Activated CD4-positive, CD25-positive, alpha-beta regulatory T cell (primary cell): ENCODE measurements at places on chromosomes 5 and 9.
A peak's percentile ranks its signal among the peaks of the same experiment; 100 is the strongest.

GRCh38 chr5:96563816-96564215, 98.4 kb upstream of the CAST start:
- no peak for DNase-seq

DNA sequence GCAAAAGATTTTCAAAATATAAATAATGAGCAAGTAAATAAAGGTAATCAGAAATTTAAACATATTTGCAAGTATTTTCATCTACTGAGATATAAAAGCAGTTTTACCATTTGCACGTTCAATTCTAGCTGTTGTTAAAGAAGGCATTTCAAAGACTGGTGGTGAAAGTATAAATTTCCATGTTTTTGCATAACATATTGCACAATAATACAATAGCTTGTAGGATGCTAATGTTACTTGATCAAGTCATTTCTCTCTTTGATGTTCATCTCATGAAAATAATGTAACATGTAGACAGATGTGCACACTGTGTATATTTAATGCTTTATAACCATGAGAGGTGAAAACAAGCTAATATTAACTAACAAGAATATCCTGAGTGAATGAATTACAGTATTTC, 651.9 kb downstream of the CDH9 start:
- DNase-seq, result no peak

GRCh38 chr5:66406761-66407336, 189.3 kb upstream of the MAST4 start:
- no peak for DNase-seq

DNA sequence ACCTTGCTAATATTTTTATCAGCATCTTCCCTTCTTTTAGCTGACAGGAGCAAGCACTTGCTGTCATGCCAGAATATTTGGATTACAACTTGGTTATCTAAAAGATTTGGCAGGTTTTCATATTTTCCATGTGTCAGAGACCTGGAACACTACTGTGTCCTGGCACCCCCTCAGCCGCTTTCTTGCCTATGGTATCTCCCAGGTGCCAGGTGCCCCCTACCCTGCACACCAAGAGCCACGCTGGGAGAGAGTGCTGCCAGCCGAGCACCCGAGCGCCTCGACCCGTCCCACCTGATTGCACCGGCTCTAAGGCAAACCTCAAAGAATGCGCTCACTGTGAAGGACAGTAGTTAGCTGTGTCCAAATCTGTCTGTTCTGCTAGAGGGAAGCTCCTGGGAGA, 84.8 kb downstream of the GTF3C4 start:
- no peak for DNase-seq

GRCh38 chr9:100505564-100506159, 32.7 kb downstream of the TMEFF1 start:
- DNase-seq, result peak; percentile 43

DNA sequence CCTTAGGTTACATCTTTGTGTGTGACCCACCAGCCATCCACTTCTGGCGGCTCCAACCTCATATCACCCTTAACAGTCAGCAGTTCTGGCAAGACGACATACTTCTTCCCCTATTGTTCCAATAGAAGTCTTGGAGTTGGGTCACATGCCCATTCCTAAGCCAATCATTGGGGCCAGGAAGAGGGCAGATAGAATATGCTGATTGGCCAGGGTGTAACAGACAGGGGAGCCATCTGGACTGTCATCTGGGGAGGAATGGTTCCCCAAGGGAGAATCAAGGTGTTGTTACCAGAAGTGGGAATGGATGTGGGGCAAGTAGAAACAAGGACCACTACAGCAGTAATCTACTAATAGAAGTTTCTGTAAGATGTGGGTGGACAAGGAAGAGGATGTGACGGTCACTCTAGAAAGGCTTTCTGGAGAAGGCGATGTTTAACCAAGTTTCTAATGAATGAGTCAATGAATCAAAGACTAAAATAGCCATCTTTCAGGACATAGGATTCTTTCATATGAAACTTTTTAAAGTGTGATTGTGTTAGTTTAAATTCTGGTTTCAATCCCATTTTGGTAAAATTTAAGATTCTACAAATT, 200.4 kb downstream of the ARHGAP26 start:
- no peak for DNase-seq

GRCh38 chr9:115596021-115596745, 478.2 kb upstream of the TNC start:
- DNase-seq, result no peak

- DNase-seq, result no peak
These were observed 52.2 kb upstream of the MAP3K1 start for GRCh38 chr5:56763182-56763581.

DNA sequence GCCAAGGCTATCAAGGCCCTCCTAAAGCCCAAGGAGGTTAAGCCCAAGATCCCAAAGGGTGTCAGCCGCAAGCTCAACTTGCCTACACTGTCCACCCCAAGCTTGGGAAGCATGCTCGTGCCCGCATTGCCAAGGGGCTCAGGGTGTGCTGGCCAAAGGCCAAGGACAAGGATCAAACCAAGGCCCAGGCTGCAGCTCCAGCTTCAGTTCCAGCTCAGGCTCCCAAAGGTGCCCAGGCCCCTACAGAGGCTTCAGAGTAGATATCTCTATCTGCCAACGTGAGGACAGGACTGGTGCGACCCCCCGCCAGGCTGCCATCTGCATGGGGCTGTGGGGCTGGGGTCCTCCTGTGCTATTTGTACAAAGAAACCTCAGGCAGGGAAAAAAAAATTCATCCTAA, 3.3 kb downstream of the HOMER1 start:
- DNase-seq, result no peak

DNA sequence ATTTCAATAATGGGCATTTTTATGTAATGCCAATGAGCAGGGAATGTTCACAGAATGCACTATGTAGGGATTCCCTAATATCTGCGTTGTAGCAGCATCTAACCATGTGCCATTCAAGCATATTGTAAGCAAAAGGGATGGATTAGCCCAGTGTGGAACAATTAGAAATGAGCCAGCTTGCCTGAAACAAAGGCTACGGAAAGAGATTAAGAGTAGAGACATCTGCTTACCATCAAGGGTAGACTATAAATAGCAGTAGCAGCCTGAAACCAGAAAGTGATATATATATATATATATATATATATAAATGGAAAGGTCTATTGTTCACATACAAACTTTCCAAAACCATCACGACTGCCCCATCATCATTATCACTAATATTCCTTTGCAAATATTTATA, 31.9 kb upstream of the CEP120 start:
- no peak for DNase-seq

- no peak for DNase-seq
These were observed 23.0 kb upstream of the ADAMTS2 start for GRCh38 chr5:179368126-179368805.

- DNase-seq, result no peak
These were observed 137.8 kb downstream of the PAX5 start for GRCh38 chr9:36896296-36896695.

DNA sequence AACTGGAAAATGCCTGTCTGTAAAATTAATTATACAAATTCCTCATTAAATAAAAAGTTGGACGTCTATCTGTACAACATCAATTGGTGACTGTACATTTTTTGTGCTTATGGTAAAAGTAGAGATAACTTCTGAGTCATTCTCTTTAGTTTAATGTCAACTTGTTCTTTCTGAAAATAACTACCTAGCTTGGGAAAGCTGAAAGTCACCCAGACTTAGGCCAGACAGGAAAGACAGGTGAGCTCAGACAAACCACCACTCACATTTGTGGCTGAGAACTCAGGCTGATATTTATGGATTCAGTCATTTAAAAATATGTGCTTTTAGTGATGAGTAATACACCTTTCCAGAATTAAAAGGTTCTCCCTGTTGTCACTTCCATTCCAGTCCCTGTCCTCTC, 31.9 kb upstream of the ENTREP1 start:
- DNase-seq, result no peak

GRCh38 chr5:174425964-174426290, 298.5 kb upstream of the MSX2 start:
- DNase-seq, result no peak

GRCh38 chr5:13731121-13731628, 213.3 kb downstream of the DNAH5 start:
- no peak for DNase-seq

- DNase-seq, result no peak
These were observed 182.5 kb downstream of the PSAT1 start for GRCh38 chr9:78479441-78479840.

GRCh38 chr5:10235350-10235749, 14.3 kb downstream of the ATPSCKMT start:
- no peak for DNase-seq

DNA sequence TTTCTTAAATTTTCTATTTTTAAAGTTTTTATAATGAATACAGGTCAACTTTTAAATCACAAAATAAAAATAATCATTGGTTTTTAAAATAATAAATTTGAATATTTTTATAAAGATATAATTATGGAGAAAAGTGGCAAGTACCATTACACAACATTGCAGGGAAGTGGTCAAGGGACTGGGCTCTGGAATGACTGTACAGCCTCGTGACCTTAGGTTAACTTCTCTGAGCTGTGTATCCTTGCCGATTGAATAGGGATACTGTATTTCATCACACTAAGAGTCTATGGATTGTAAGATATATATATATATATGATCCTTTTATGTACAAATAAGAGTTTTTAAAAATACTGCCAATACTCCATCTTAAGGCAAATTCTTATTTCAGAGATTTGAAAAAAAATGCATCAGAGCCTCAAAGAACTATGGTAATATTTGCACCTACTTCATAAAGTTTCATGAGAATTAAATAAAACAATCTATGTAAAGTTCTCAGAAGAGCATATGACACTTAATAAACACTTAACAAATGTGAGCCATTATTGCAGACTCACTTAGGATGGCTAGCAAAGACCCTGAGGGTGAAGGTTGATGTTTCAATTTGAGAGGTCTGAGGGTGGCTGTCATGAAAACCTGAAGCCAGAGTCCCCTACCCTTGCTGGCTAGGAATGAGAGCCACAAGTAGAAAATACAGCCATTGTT, 136.5 kb downstream of the CCDC192 start:
- DNase-seq, result no peak

- DNase-seq, result no peak
These were observed 110.3 kb downstream of the ARRDC3 start for GRCh38 chr5:91272858-91273257.

DNA sequence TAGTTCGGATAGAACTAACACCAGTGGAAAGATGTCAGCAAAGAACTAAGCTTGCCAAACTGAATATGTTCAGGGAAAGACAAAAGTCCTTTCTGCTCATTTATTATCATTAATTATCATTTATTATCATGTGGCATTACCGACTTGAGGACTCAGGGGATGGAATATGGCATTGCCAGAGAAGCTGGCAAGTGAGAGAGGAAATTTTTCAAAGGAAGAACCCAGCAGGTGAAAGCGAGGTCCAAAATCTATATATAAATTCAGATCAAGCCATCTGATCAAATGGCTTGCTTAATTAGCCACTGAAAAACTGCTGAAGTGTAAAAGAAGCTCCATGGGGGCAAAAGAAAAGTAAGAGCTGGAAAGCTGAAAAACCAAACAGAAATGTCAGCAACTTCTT, 1049.6 kb upstream of the SEMA6A start:
- no peak for DNase-seq

DNA sequence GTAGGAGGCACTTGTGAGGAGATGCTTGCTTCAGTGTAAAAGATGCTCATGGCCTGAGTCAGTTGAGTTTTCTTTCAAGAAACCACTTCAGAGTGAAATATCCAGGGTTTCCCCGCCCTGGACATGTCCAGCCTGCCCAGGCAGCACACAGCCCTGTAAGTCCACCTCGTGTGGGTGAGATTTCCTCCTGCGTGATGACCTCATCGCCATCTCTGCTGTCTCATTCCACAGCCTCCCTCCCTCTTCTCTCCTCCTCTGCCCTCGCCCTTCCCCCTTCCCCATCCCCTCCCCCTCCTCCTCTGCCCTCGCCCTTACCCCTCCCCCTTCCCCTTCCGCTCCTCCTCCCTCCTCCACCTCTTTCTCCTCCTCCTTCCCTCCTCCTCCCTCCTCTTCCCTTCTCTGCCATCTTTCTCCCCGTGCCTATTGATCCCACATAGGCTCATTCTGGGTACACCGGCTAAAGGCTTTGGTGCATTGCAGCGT, 34.0 kb upstream of the NCS1 start:
- DNase-seq, result no peak

GRCh38 chr9:38006163-38006562, 62.9 kb downstream of the SHB start:
- DNase-seq, result no peak

DNA sequence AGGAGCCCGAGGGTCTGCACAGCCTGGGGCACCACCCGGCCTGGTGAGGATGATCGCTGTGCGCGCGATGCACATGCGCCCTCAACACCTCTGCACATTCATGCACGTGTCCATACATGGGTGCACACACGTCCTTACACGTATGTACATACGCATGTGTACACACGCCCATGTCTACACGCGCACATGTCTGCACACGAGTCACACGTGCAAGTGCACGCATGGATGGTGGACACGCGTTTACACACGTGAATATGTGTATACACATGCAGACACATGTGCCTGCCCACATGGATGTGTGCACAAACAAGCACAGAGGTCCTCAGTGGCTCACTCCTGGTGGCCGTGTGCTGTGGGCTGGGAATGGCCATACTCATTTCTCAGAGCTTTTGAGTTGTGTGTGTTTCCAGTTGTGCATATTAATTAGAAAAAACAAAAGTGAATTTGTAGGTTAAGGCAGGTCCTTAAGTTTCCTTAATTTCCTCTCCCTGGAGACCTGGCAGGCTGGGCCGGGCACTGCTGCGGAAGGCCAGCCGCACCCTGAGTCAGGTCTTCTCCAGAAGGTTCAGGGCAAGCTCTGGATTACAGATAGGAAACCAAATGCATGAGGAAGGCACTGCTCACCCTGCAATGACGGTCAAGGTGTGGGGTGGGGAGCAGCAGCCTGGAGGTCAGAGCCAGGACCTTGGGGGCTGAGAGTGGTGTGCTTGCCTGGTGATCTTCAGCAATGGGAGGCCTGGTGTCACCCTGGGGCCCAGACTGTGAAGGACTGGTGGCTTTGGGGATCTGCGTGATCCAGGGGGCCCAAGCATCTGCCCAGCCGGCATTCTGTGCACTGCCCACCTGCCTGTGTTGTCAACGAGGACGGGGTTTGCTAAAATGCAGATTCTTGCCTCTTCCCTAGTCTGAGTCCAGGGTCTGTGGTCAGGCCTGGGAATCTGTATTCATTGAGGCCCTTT, 1.3 kb upstream of the RNU6ATAC start:
- DNase-seq, result no peak

- no peak for DNase-seq
These were observed 282.4 kb upstream of the KLF9 start for GRCh38 chr9:70696694-70697335.

GRCh38 chr5:4373051-4373820, 766.9 kb upstream of the ADAMTS16 start:
- DNase-seq, result no peak

- DNase-seq, result no peak
These were observed 6.3 kb downstream of the RCL1 start for GRCh38 chr9:4799033-4799430.

GRCh38 chr5:73892806-73893205, 266.8 kb downstream of the ARHGEF28 start:
- DNase-seq, result no peak
